ENCODE measurements at places on chromosomes 7 and 10. TPM values are rescaled to one million over a fixed set of nuclear protein-coding genes. Genes with fewer than 3 reads are reported as not detected.

OR2A5 gene
- total RNA-seq, result not detected

GHRHR gene
- not detected for total RNA-seq

CPA4 gene
- not detected for total RNA-seq

METTL27 gene
- total RNA-seq, result 3.4 TPM

HKDC1 gene
- total RNA-seq, result 0.41 TPM

Data from activated naive CD4-positive, alpha-beta T cell treated with anti-CD3 and anti-CD28 coated beads, Interleukin-2, amount 50 U/mL, for 72 hours (primary cell).